ENCODE measurements at places on chromosomes 13 and 19.

DNA sequence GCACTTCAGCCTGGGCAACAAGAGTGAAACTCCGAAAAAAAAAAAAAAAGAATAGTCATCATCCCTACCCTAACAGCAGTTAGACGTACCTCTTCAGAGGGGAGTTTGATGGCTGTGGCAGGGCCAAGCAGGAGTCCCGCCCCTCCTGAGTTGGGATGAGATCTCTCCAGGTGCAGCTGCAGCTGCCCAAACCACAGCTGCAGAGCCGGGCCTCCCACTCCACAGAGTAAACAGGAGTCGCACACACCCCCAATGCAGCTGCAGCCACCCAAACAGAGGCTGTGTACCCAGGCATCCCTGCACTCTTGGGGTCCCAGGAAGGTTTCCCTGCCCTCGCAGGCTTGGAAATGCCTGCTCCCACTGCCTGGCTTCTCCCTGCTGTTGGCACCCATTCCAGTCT lies 17.4 kb upstream of the MLLT1 start:
- DNase-seq = no peak

GRCh38 chr19:6393983-6394412 lies 1.0 kb upstream of the GTF2F1 start:
- no peak for DNase-seq

- DNase-seq = no peak
Measured at GRCh38 chr13:94586371-94586770, 9.6 kb downstream of the TGDS start.

GRCh38 chr19:40555978-40556689 lies 20.5 kb upstream of the SHKBP1 start:
- DNase-seq = no peak

GRCh38 chr13:27450921-27451471 lies 632 bp upstream of the MTIF3 start:
- peak; percentile 15 for DNase-seq

GRCh38 chr13:45851171-45851921 lies at the start of gene SIAH3:
Gene SIAH3, minus strand, starts transcription at chr13:45851753. Its CDS starts 124 bp downstream, at chr13:45851629.
- DNase-seq = no peak

- no peak for DNase-seq
Measured at GRCh38 chr19:42475366-42475765, 32.6 kb upstream of the CXCL17 start.

DNA sequence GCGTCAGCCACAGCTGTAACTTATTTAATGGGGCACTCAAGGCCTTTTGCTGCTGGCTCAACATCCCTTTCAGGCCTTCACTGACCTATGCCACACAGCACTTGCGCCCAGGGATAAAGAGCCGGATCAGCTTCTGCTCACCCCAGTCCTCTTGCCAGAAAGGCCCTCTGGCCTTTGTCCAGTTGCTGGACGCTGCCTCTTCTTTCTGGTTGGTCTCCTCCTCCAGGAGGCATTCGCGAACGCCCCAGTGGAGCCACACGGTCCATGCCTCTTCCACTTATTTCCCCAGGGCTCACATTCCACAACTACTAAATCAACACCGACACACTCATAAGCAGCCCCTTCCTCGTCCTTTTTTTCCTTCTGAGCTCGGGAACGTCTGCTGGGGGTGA lies 3.7 kb upstream of the ZNF329 start:
- DNase-seq = no peak

GRCh38 chr13:43110036-43110435 lies 86.7 kb downstream of the DNAJC15 start:
- no peak for DNase-seq

- DNase-seq = no peak
Measured at GRCh38 chr13:39822437-39822836, 167.0 kb downstream of the COG6 start.
